ENCODE measurements at places on chromosomes 2 and 18.

GRCh38 chr2:186645999-186646398 is 47.9 kb upstream of the FAM171B start:
- no peaks in the 10 kb centered on the region for H3K4me1 ChIP-seq
- H3K27me3 ChIP-seq = no peaks in the 10 kb centered on the region
- no peak overlapping the region for H3K4me3 ChIP-seq
- no peak for DNase-seq

DNA sequence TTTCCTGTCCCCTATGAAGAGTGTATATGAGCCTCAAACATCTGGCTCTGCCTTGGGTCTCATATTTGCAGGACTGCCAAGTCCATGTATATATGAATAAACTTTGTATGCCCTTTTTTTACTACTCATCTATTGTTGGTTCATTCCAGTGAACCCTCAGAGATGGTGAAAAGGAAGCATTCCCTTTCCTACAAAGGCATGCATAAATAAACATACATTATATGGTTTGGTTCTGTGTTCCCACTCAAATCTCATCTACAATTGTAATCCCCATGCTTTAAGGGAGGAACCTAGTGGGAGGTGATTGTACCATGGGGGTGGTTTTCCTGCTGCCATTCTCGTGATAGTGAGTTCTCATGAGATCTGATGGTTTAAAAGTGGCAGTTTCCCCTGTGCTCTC is 534.2 kb downstream of the SPAG16 start:
- no peak for DNase-seq
- no peaks in the 10 kb centered on the region for H3K36me3 ChIP-seq
- H3K27ac ChIP-seq = no peak overlapping the region
- H3K4me3 ChIP-seq = no peak overlapping the region
- no peaks in the 10 kb centered on the region for H3K27me3 ChIP-seq

GRCh38 chr2:40823478-40823877 is 371.6 kb upstream of the SLC8A1 start:
- no peak for DNase-seq
- no peaks in the 10 kb centered on the region for H3K36me3 ChIP-seq
- H3K4me1 ChIP-seq = no peaks in the 10 kb centered on the region
- no peak overlapping the region for H3K4me3 ChIP-seq

DNA sequence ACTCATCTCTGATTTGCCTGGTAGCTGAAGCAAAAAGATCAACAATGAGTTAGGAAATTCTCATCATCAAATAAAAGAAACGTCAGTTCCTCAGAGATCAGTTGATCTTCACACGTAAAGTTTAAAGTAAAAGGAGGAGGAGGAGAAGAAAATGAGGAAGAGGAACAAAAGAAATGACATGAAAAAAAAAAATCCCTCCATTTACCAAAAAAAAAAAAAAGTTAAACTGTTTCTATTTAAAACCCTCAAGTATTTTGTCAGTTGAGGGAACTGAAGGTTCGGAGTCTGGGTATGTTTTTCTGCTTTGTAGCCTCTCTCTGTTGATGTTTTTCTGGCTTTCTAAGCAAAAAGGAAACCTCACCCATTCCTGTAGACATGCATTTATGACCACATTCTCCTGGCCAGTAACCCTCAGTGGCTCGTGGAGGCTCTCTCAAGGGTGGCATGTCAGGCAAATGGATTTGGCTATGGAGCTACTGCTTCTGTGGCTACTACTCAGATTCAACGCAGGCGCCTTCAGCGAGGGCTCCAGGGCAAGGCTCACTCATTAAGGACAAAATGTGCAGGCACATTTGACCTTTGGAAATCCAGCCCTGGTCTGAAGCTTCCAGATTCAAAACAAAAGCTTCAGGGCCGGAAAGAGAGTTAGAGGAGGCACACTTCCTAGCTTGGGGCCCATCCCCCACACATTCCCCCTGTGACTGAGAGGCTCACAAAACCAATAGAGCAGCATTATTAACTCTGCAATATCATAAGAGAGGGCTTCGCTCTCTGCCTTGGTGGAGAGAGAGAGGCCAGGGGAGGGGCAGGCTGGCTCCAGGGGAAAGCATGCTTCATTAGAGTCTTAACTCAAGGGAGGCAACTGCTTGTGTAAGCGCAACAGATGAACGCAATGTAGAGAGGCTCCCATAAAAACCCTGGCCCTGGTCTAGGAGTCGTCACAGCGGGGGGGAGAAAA is 22.3 kb downstream of the KLF7 start:
- no peaks in the 10 kb centered on the region for H3K27me3 ChIP-seq
- peak; percentile 72 for DNase-seq
- H3K27ac ChIP-seq = peak overlapping the region; percentile 82
- peaks cover 68% of the 10 kb centered on the region for H3K4me1 ChIP-seq
- no peak overlapping the region for H3K4me3 ChIP-seq
- no peaks in the 10 kb centered on the region for H3K36me3 ChIP-seq
